ENCODE measurements at places on chromosomes 4 and X.

- no peak for DNase-seq
These were observed 9.0 kb downstream of the TNIP2 start for GRCh38 chr4:2746891-2747695.

- no peak for DNase-seq
These were observed 38.7 kb downstream of the ARHGEF9 start for GRCh38 chrX:63746278-63746677.

DNA sequence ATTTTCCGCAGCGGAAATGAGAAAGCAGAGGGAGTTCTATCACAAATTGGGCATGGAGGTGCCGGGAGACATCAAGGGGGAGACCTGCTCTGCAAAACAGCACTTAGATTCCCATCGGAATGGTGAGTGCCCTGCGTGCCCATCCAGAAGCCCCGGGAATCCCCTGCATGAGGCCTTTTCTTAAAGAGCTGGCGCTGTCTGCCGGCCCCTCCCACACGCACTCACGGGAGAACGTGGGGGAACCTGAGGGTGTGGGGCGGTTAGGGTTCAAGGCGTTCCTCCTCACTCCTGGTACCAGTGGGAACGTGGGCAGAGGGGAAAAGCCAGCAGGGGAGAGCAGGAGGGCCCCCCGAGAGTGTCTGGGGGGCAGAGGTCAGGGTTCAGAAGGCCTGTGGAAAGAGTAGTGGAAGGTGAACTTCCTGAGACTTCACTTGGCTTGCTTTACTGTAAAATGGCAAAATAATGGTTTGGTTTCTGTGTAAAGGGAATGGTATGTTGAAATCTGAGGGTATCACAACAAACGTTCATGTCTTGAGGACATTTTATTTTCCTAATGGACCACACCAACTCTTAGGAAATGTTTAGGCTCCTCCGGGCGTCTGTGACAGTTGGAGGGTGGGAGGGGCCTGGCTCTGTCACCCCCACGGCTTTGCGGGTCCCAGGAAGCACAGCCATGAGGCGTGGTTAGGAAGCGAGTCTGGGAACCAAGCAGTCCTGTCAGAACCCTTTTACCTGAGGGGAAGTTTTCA lies 38.0 kb downstream of the PCGF3 start:
- DNase-seq = no peak

DNA sequence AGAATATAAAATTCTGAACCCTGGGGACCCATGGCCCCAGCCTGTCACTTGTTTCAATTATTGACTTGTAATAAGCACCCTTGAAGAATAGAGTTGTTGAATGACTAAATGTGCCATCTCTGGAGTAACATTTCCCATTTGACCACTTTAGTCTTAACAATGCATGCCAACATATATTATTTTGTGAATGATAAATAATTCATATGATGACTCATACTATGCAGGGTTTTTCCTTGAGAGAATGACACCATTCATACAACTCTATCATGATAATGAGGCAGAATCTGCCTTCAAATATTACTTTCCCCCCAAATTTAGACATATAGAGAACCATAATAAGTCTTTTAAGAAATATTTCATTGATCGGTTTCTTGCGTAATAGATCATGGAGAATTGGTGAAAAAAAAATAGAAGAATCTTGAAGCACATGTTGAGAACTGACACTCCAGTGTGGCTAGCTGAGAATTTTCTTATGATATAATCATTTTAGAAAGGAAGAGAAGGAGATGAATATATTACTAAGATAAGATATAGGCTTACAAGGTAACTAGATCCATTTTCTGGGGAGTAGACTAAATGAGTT lies 404.5 kb downstream of the GRXCR1 start:
- no peak for DNase-seq

DNA sequence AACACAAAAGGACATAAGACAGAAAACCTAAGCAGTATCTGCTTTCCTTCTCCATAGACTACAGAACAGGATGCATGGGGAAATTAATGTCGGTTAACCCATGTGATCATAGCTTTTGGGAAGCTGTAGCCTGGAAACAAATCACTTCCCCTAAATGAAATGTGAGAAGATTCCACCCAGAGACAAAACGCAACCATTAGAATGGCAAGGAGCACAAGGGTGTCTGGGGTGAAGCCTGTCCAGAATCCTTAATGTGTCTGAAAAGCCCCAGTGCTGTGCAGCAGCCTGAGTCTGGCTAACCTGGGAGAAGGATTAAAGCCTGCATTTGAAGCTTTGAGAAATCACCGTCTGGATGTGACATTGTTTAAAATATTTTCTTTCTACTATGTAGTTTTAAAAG lies 213.3 kb downstream of the ANKRD50 start:
- DNase-seq = no peak

- DNase-seq = no peak
These were observed 75.5 kb downstream of the NAF1 start for GRCh38 chr4:163090997-163091684.

DNA sequence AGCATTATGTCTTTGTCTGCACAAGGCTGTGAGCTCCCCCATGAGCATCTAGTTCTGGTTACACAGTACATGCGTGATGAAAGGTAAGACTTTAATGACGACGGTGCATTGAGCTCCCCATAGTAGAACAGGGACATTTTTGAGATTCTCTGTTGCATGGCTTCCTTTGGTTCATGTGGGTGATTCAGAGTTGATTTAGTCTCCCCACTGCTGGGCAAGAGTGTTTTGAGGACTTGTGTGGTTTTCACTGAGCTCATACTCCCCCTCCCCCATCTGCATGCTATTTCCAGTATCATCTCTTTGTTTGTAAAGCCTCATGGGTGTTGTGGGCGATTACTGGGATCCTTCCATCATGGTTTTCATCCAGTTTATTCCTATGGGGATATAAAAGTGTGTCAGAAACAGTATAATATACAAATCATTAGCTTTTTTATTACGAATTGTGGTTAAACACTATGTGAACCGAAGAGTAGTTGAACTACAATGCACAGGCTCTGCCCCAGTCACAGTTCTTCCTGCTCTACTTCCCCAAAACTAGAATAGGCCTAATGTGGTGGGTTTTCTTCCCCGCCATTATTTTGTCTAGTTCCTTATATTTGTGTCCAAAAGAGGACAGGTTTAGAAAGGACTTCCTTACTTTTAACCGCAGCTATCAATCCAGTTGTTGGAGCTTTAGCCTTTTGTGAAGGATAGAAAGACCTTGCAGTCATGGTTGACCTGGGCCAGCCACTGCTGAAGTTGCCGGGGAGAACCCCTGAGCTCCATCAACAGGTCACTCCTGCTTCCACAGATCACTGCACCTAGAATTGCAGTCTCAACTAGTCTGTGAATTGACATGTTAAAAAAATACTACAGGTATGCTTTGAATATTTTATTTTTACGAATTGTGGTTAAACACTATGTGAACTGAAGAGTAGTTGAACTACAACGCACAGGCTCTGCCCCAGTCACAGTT lies 30.4 kb downstream of the KIT start:
- no peak for DNase-seq

DNA sequence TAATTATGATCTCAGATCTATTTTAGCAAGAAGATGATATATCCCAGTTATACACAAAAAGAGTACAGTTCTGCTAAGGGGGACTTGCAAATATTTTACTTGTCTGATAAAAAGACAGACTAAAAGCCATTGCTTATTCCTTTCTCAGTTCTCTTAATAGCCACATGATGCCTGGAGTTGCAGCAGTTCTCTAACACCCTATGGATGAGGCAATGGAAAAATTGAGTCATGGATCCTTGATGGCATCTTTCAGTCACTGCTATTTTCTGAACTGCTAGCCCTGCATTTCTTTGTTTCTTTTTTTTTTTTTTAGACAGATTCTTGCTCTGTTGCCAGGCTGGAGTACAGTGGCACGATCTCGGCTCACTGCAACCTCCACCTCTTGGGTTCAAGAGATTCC lies 1956.7 kb downstream of the C4orf33 start:
- no peak for DNase-seq

GRCh38 chr4:72975488-72975784 lies 94.1 kb downstream of the COX18 start:
- DNase-seq = no peak

DNA sequence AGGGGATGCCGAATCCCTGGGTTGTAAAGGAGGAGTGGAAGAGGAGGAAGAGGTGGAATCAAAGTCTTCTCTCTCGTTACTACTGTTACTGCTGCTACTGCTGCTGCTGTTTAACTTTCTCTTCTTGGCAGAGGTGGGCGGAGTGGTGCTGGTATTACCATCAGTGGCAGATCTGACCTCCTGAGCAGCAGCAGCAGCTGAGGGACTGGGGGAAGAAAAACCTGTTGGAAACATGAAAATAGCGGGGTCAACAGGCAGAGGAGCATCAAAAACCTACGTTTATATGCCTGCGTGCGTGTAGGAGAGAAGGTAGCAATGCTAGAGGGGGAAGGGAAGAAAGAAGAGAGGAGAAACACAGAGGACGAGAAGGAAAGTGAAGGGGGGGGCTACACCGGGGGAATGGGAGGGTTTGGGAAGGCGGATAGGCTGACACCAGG lies 339 bp downstream of the CUL4B start:
- DNase-seq = peak; percentile 90

DNA sequence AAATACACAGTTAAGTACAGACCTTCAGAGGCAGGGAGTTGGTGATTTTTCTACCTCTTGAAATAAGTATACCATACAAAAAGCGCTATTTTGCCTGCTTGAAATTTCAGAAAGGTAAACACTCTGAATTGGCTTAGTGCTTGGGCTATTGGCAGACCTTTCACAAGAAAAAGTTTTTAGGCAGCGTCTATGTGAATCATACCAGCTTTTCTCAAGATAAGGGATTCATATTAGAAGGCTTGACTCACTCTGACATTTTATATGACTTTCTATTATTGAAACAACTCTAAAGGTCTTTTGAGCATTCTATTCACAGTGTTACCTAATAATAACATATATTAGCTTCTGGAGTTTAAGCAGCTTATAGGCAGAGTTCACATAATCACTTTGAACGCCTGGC lies 286.4 kb upstream of the FAT1 start:
- DNase-seq = no peak
